ENCODE measurements at places on chromosomes 5 and 9.

GRCh38 chr9:110714314-110714713, 45.7 kb downstream of the MUSK start:
- no peak for DNase-seq

DNA sequence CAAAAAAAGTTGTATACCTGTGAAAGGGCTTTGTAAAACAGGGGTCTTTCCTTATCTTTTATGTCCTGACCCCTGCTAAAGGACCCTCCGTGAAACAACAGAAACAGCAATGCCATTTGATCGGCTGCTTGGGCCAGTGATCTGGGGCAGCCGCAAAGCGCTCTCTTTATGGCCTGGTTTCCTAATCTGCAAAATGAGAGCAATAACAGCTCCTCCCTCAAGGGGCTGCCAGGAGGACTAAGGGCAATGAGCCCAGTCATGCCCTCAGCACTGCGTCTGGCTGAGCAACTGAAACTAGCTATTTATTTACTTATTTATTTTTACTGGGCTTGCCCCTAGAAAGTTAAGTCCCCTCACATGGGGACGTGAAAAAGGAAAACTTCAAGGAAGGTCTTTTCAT, 18.3 kb downstream of the CMBL start:
- DNase-seq: no peak

DNA sequence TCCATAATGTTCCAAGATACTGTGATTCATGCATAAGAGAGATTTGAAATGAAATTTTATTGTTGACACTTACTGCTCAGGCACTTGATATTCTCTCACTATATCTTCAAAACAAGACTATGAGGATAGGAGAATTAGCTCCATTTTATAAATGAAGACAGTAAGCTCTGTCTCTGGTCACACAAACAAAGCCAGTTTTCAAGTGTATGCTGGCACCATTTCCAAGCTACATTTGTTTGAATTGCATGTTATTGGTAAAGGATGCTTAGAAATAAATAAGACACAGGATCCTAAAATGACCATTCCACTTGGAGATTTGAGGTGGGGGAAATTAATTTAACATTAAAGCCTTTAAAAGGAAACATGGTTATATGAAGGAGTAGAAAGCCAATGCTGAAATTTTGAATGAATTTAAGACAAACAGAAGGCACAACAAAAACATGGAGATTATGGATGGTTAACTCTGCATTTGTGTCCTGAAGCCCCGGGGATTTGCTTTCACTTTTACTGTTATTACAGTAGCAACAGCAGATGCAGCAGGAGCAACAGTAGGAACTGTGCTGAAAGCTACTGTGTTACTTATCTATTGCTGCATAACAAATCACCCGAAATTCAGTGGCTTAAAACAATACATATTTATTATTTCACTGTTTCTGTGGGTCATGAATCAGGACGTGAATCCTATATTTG, 79.7 kb upstream of the ASTN2 start:
- no peak for DNase-seq

DNA sequence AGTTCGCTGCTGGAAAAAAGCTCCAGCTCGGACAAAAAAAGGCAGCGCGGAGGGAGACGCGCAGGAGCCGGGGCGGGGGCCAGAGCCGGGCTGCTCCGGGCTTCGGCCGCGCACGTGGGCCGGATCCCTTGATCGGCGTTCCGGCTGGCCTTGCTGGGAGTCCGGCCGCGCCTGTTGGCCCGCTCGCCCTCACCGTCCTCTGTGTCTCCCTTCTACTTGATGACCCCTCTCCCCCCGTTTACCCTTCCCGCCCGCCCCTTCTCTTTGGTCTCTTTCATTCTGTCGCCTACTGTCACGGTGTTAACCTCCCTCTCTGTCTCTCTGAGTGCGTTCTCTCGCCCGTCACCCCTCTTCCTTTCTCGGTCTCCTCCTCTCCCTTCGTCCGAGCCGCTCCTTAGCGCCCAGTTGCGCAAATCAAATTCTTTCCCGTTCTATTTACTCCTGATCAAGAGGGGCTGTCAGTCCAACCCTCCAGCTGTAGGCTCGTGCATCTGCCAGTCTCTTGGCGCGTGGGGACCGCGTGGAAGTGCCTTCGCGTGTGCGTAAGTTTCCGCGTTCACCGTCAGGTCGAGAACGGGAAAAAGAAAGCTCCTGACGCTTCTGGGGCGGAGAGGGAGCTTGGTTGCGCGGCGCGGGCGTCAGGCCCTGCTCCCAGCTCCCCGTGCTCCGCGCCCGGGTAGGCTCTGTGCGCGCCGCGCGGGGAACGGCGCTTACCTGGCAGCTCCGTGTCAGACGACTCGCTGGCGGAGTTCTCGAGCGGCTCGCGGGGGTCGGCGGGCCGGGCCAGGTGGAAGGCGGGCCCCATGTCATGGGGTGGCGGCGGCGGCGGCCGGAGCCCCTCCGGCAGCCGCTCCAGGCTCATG, 798 bp downstream of the PITX1 start:
- no peak for DNase-seq

All from stimulated activated CD8-positive, alpha-beta memory T cell treated with anti-CD3 and anti-CD28 coated beads, Interleukin-4, amount 100 ng/mL, for 1 hour (primary cell).